Endothelial cell (in vitro differentiated cells): ENCODE measurements at places on chromosomes 11 and 22. TPM values are rescaled to one million over a fixed set of nuclear protein-coding genes. Genes with fewer than 3 reads are reported as not detected.

Gene OR8D4
- total RNA-seq = not detected

DNA sequence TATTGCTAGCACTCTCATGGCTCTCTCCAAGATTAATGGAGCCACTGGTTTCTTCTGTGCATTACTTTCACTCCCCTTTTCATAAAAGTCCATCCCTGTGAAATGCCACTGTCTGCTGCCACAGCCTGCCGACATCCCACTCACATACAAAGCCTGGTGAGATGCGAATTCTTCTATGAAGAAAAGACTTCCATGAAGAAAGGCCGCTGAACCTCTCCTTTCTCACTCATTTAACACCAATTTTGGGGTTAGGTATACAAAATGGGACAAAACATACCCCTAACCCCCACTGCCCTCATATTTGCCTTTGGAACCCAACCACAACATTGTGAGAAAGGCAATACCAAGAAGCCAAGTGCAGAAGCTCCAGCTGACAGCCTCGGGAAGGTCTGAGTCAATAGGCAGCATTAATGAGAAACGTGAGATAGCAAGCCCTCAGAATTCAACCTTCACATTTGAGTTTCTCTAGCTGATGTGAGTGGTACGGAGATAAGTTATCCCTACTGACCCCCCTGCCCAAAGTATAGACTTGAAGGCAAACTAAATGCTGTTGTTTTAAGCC, 156.4 kb downstream of the ATG16L2 start:
- no peak for DNase-seq

Gene SLC22A24
- not detected for total RNA-seq

DNA sequence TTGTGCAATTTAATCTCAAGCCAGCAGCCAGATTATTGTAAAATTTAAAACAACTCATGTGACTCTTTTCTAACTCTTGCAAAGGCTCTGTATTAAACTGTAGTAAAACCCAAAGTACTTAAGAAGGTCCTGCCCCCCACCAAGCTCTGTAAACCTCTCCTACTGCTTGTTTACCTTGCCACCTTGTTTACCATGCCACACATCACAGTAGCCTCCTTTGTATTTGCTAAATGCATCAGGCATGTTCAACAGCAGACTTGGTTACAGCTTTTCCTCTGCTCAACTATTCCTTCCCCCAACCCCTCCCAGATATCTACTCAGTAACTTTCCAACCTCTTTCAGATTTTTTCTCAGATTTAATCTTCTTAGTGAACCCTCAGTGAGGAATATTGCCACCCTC, 861.6 kb downstream of the METTL15 start:
- no peak for DNase-seq

Gene BIK
- total RNA-seq = 0.97 TPM
